ENCODE measurements at places on chromosomes 13 and 19.

- DNase-seq, result peak; percentile 9
Measured at GRCh38 chr19:7544626-7545025, 9.1 kb downstream of the PNPLA6 start.

GRCh38 chr19:13997631-13997962 is 8.5 kb downstream of the RFX1 start:
- DNase-seq, result no peak

DNA sequence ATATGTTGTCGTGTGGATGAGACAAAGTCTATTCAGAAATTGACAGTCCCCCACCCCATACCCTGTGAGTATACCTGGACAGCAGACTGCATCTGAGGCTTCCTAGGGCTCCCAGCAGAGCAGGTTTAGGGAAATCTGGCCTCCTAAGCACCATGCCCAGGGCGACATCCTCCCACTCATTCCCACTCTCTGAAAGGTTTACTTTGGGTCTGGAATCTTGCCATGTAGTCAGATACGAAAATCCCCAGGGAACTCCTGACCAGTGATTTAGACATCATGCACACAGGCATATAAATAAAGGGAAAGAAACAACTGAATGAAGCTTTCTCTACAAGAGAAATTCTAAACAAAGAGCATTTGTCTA is 717 bp upstream of the NALCN start:
- DNase-seq, result no peak

DNA sequence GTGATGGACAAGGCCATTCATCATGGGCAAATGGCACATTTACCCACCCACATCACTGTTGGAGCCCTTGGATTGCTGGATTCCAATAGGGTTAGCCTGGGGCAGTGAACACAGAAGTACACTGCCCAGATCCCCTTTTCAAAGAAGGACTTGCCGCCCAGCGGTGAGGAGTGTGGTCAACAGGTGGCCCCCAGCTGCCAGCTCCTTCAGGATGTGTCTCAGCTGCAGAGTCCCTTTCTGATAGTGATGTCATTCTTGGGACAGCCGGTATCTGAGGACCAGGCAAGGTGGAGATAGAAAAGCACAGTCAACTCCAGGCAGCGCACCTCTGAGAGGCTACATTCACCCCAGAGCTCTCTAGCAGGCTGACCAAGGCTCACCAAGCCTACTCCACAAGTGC is 16.9 kb downstream of the ERICH6B start:
- DNase-seq, result no peak

DNA sequence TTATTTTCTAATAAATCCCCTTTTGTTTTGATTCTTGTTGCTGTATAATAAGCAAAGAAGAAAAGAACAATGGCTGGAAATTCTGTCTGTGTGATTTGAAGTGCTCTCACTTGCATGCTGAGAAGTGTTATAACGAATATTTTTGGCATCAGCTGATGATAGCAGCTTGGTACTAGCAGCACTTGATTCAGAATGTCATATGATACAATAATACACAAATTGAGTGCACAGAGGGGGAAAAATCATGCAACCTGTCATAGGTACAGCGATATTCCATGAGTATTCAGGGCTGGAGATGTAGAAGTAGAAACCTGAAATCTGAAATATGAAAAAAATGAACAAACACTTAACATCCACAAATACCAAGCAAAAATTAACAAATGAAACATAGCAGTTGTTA is 108.1 kb downstream of the FGF14 start:
- DNase-seq, result no peak

Measured in stomach (tissue), 19 donors.